ENCODE measurements at places on chromosomes 13 and 19.

DNA sequence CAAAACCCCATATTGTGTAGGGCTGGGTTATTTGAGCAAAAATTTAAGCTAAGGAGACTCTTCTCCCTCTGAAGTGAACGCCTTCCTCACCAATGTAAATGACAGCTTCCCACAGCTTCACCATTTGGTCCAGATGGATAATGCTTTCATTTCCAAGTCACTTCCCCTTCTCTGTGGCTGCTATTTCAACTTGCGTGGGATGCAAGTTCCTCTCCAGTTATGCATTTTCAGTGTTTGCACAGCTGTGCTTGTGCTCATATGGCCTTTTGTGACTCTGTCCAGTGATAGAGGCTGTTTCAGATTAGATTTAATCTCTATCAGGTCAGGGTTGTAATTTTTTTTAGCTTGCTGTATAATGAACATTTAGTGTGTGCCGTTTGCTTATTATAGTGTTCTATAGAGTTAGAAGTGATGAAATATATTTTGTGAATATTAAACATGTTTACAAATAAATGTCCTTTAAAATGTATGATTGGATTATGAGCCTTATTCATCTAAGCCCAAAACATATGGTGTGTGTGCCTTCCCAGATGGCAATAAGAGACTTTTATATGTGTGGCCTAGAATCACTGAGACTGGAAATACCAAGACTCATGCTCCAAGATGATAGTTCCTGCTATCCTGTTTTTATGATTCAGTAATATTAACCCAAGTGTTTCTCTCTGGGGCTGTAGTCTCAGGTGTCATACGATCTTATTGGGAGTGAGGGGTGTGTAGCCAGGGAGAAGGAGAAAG is 86.6 kb downstream of the TNFRSF19 start:
- no peak for DNase-seq

GRCh38 chr13:60627071-60627686 is 230.2 kb downstream of the TDRD3 start:
- DNase-seq = no peak

- no peak for DNase-seq
Measured at GRCh38 chr13:72166102-72166650, 299.2 kb upstream of the DACH1 start.

DNA sequence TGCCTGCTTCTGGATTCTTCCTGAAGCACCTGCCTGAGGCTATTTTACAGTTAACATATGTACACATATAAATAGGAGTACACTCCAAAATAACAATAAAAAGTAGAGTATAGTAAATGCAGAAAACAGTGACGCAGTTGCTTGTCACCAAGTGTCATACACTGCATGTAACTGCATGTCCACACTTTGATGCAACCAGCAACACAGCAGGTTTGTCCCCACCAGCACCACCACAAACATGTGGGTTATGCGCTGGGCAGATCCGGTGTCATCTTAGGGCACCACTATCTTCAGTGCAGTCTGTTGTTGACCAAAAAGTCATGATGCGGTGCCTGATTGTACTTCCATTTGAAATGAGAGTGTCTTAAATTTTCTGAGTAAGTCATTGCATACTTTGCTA is 51.3 kb downstream of the COL4A2 start:
- no peak for DNase-seq

GRCh38 chr13:93976528-93976927 is 503.0 kb downstream of the DCT start:
- no peak for DNase-seq

GRCh38 chr13:66410314-66410713 is 819.8 kb downstream of the PCDH9 start:
- DNase-seq = no peak
